HS-27A (cell line): ENCODE measurements at places on chromosomes 13 and 19.

GRCh38 chr13:50069261-50069660 lies 54.0 kb downstream of the KCNRG start:
- no peak for DNase-seq

GRCh38 chr13:29301027-29301426 lies 294.5 kb downstream of the SLC7A1 start:
- no peak for DNase-seq

DNA sequence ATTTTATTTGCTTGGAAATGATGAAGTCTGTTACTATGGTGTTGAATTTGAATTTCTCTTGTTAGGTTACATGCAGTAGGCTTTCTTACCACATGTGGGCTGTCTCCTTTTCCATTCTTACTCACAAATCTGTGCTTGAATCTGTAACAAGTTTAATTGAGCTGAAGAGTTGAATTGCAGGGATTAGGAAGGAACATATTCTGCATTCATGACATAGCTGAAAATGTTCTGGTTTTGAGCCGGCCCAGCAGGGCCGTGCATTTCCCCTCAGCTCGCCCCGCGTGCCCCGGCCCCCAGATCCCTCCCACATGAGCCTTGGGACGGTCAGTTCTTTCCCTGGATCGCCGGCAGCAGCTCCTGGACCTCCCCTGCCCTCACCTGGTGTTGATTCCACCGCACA lies 28.1 kb downstream of the TFDP1 start:
- no peak for DNase-seq

DNA sequence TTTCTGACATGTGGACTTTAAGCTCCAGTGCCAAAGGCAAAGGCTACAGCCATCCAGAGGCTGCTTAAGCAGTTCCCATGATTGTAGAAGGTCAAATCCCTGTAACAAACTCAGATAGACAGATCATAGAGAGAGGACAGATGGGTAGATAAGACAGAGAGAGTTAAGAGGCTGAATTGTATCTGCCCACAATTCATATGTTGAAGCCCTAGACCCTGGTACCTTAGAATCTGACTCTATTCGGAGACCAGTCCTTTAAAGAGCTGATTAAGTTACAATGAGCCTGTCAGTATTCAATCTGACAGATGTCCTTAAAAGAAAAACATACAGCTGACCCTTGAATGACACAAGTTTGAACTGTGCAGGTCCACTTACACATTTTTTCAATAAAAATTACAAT lies 115.2 kb downstream of the RAP2A start:
- DNase-seq, result no peak

DNA sequence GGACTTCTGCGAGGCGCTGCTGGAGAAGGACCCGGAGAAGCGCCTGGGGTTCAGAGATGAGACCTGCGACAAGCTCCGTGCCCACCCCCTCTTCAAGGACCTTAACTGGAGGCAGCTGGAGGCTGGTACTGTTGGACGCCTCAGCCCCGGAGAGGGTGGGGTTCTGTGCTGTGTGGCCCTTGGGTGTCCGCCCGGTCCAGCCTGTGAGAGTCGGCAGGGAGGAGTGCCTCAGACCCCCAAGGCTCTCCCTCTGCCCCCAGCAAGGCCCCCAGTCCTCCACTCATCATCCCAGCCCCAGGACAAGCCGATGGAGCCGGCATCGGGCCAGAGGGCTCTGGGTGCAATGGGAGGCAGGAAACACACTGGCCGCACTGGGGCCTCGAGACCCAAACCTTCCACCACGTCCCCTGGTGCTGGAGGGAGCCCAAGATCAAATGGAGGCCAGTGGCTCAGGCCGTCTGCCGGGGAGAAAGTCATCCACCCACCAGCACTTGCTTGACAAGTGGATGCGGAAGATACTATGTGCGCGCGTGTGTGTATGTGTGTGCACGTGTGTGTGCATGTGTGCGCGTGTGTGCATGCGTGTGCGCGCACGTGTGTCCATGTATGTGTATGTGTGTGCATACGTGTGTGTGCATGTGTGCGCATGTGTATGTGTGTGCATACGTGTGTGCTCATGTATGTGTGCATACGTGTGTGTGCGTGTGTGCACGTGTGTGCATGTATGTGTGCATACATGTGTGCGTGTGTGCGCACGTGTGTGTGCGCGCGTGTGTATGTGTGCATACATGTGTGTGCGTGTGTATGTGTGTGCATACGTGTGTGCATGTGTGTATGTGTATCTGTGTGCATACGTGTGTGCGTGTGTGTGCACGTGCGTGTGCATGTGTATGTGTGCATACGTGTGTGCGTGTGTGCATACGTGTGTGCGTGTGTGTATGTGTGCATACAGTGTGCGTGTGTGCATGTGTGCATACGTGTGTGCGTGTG lies 25.8 kb upstream of the TMEM255B start:
- no peak for DNase-seq

- DNase-seq, result no peak
These were observed 25.1 kb downstream of the TMEM255B start for GRCh38 chr13:113783966-113784644.

DNA sequence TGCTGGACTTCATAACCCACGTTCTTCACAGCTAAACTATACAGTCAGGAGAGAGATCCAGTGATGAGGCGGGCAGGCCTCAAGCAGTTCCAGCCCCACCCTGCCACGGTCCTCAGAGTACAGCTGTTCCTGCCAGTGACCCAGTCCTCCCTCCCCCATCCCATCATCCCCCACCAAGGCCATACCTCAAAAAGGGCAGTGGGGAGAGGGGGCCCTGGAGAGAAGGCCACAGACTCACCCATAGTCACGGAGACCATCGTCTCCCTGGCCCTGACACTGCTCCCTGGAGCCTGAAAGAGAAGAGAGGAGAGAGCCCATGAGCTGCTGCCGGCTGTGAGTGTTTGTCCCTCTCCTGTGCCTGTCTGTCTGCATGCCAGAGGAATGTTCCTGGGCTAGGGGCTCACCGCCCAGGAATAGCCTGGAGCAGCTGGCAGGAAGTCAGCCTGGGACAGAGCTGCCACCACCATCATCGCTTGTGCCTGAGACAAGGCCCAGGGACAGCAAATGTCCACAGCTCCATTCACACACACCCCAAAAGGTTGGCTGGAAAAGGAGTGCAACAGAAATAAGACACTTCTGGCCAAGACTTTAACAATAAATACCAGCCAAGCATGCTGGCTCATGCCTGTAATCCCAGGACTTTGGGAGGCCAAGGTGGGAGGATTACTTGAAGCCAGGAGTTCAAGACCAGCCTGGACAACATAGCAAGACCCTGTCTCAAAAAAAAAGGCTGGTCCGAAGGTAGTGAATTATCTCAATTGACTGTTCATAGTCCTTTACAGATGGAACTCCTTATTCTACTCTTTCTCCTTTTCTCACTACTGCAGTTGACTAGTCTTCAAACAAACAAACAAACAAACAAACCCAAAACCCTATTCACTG lies 6.4 kb downstream of the C19orf47 start:
- no peak for DNase-seq

DNA sequence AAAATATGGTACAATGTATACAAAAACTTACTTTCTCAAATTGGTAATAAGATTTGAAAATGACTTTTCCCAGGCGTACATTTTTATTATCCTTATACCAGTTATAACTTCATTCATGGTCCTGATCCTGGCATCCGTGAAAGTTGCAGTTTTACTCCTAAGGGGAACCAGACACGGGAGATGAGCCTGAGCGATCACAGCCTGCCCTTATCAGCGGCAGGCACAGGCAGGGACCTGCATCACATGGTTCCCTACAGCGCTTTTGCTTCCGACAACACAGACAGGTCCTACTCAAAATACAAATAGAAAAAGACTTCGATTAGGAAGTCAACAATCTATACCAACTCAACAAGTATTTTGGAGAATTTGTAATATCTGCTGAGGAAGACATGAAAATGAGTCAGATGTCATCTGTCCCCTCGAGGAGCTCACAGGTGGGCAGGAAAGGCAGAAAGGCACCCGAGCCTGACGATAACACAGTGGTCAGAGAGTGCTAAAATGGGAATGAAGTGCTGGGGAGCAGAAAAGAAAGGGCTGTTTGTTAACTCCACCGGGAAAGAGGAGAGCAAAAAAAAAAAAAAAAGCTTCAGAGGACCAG lies 93.4 kb downstream of the ABCC4 start:
- no peak for DNase-seq
